ENCODE measurements at places on chromosomes 3 and 15. TPM values are rescaled to one million over a fixed set of nuclear protein-coding genes. Genes with fewer than 3 reads are reported as not detected.

DNA sequence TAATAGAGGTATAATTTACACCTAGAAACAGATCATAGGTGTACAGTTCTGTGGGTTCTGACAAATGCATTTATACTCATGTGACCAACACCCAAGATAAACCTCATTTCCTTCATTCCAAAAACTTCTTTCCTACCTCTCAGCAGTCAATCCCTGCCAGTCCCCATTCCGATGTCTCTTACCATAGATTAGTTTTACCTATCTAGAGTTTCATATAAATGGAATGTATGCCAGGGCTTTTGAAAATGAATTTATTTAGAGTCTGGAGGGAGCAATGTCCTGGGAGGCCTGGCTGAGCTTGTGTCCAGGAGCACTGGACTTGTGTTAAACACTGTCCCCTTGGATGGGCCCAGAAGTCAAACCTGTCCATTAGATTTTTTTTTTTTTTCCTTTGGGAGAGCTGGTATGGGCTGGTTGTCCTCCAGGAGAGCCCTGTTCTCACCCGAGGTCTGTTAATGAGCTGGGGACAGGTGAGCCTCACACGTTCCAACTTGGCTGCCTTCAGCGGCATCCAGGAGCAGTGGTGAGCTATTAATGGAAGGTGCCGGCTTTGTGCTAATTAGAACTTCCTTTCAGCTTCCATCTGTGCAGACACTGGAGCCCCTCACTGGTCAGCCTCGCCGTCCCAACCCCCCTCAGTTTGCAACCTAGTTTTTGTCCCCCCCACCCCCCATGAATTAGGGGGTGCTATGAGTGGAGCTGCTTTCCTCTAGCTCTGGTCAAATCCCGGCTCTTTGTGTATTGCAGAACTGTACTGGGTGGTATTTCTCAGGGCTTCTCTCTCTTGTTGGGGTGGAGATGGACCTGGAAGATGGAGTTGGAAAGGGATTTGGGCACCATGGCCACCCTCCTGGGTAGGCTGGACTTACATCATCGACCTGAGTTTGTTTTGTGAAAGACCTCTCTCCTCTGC, 40.7 kb upstream of the POLG start:
- no peak for DNase-seq

The C3orf80 gene
- polyA plus RNA-seq: 0.08 TPM

- DNase-seq: no peak
These were observed 34.0 kb downstream of the FGD5 start for GRCh38 chr3:14852717-14853116.

GRCh38 chr15:68328443-68328842, 50.9 kb downstream of the FEM1B start:
- no peak for DNase-seq

DNA sequence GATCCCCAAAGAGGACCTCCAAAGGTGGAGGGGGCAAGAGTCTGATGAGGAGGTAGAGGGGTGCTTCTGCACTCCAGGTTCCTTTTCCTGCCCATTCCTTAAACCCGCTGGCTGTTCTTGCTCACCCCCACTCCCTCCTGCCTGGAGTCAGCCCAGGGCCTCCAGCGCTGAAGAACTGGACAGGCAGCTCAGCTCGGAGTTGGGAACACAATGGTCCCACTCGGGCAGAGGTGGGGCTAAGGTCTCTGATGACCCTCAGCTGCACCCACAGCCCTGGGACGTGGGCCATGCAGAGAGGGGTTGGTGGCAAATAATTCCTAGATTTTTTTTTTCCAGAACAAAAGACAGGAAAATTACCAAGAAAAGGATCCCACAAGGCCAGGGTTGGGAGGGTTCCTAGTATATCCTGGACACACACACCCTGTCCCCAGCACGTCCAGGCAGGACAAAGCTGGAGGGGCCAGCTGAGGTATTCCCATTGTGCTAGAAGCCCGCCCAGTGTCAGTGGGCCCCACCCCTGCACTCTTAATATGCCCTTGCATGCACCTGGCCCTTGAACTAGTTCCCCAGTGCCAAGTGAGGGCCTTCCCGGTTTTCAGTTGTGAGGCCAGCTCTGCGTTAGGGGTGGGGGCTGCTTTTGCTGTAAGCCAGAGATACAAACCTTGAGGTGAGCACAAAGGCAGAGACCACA, 22.1 kb upstream of the IP6K2 start:
- no peak for DNase-seq

- DNase-seq: no peak
These were observed 14.5 kb downstream of the LRRC2 start for GRCh38 chr3:46551615-46552014.

- DNase-seq: peak; percentile 9
These were observed 248.5 kb downstream of the ZMAT3 start for GRCh38 chr3:178823150-178823549.

DNA sequence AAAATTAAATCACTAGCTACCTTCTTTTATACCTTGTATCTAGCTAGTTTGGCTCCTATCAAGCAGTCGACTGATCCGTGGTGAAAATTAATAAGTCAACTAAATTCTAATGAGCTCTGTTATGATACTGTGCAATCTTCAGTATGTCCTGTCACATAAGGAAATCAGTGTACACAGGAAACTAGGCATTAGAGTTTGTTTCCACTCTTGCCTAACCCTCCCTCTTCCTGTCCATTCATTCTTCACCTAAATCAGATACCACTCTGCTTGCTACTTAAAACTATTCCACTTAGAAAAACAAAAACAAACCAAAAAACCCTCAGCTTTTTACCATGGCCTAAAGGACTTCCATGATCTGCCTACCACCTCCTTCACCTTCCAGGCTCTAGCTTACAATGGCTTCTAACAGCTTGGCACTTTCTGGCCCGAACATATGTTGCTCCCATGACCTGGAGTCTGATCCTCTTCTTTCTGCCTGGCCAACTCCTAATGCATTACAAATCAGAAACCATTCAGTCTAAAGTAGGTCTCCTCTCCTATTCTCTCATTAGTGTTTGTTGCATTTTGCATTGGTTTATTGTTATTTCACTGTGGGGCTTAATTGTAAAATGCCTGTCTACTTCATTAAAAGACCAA, 7.9 kb downstream of the RFC4 start:
- DNase-seq: no peak

The CLRN1 gene
- polyA plus RNA-seq: not detected

DNA sequence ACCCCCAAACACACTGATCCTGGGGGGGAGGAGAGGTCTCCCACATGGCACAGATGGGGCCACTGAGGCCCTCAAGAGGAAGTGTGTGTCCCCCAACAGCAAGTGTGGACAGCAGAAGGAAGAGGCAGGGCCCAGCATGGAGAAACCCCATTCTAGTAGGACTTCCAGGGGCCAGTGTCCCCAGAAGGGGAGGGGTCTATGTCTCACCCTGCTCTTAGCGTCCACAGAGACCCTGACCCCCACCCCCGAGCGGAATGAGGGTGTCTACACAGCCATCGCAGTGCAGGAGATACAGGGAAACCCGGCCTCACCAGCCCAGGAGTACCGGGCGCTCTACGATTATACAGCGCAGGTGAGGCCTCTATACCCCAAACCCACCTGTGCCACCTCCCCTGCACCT, 35.3 kb downstream of the TSPAN3 start:
- DNase-seq: no peak

The ARRDC4 gene
- polyA plus RNA-seq: 10.6 TPM

The TGM5 gene
- 0.03 TPM for polyA plus RNA-seq

GRCh38 chr3:72210261-72210660, 425.3 kb upstream of the PROK2 start:
- peak; percentile 51 for DNase-seq

The PLA2G4E gene
- not detected for polyA plus RNA-seq

DNA sequence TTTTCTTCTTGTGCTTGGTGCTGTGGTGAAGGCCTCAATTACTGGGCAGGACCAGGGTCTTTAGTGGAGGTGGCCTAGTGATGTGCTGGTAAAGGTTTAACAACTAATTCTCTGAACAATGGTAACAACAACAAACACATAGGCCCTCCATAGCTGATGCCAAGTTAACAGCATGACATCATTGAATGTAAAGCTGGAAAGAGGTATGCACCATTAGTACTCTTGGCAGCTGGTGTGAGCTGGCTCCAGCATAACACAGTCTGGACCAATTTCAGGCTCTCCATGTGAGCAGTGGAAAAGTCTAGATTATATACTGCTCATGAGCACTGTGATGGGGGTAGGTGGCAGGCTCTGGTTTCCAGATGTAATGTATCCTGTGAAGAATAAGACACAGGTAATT, 61.8 kb downstream of the SLC7A14 start:
- peak; percentile 18 for DNase-seq

DNA sequence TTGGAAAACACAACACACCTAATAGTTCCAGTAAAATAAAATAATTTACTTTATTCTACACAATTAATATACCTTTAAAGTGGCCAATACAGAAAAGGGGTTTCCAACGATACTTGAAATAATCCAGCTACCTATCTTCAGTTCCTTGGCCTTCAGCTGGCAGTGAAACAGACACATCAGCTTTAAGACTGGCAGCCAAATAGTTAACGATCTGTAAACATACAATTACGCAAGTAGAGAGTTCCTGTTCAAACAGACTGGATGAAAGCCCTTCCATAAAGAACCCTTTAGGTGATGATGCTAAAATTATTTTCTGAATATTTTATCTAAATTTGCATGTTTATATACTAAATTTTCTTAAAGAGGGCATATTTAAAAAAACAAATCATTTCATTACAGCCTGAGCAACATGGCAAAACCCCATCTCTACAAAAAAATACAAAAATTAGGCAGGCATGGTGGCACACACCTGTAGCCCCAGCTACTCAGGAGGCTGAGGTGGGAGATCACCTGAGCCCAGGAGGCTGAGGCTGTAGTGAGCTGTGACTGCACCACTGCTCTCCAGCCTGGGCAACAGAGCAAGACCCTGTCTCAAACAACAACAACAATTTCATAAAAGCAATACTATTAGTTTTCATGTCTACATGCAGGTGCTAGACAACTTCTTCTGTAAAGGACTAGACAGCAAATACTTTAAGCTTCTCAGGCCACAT, 12.9 kb downstream of the DYNC1LI1 start:
- DNase-seq: no peak

The VILL gene
- 1.9 TPM for polyA plus RNA-seq

The AADACL2 gene
- polyA plus RNA-seq: not detected

GRCh38 chr3:113485161-113485609, 29.8 kb downstream of the SPICE1 start:
- DNase-seq: no peak

The GPR62 gene
- 0.02 TPM for polyA plus RNA-seq

- no peak for DNase-seq
These were observed 94.7 kb downstream of the SSR3 start for GRCh38 chr3:156460206-156460611.

- peak; percentile 29 for DNase-seq
These were observed 130.6 kb upstream of the FHIT start for GRCh38 chr3:61381745-61382392.

DNA sequence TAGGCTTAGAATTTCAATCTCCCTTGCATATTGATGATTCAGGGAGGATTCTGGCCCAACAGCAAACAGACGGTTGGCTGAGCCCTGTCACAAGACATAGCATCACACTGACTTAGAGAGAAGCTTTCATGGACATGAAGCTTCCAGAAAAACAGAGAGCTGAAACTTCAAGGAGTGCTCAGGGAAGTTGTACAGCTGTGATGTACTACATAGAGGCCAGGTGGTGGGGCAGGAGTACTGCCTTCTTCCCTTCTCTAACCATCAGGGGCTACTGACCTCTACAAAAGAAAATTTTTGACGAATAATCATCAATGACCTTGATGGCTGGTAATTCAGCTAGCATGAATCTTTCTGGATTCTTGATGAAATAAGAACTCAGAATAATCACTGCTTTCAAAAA, 378.5 kb downstream of the ERC2 start:
- DNase-seq: no peak

All from fibroblast of lung (primary cell).